Heart left ventricle (tissue), 16 donors: ENCODE measurements at places on chromosomes 7 and 10. TPM values are rescaled to one million over a fixed set of nuclear protein-coding genes. Genes with fewer than 3 reads are reported as not detected.

Gene MTERF1
- 6.9 TPM for polyA plus RNA-seq

Gene TEX36
- polyA plus RNA-seq, result not detected

Gene PTPRN2
- polyA plus RNA-seq, result 0.61 TPM

Gene CALY
- not detected for polyA plus RNA-seq

Gene CFAP58
- polyA plus RNA-seq, result 0.62 TPM

Gene ENTPD1
- 3.3 TPM for polyA plus RNA-seq

Gene UTF1
- polyA plus RNA-seq, result not detected

Gene SCART1
- 0.18 TPM for polyA plus RNA-seq

Gene OAT
- polyA plus RNA-seq, result 36.0 TPM
